Stimulated activated CD4-positive, alpha-beta T cell treated with anti-CD3 and anti-CD28 coated beads, Interleukin-12 subunit alpha, Interleukin-12 subunit beta, amount 100 ng/mL, for 24 hours (primary cell): ENCODE measurements at places on chromosomes 3 and 15.

DNA sequence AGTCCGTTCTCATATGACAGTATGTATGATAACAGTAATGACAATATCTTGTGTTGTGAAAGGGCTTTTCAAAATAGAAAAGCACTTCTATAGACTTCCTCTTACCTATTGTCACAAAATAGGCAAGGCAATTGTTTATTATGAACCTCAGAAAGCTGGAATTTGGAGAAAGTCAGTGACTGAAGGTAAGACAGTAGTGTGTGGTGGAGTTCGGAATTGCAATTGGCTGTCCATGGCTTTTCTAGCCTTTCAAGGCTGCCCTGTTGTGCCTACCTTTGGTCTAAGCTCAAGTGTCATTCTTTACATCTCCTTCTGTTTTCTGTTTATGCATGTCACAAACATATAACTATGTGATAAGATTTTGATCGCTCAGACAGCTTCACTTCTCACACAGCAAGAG, 219.3 kb upstream of the NR2E3 start:
- no peak for DNase-seq

- no peak for DNase-seq
Observed at GRCh38 chr3:56819016-56819809, 17.5 kb upstream of the ARHGEF3 start.

- DNase-seq = no peak
Observed at GRCh38 chr3:60325610-60326170, 925.6 kb downstream of the FHIT start.

DNA sequence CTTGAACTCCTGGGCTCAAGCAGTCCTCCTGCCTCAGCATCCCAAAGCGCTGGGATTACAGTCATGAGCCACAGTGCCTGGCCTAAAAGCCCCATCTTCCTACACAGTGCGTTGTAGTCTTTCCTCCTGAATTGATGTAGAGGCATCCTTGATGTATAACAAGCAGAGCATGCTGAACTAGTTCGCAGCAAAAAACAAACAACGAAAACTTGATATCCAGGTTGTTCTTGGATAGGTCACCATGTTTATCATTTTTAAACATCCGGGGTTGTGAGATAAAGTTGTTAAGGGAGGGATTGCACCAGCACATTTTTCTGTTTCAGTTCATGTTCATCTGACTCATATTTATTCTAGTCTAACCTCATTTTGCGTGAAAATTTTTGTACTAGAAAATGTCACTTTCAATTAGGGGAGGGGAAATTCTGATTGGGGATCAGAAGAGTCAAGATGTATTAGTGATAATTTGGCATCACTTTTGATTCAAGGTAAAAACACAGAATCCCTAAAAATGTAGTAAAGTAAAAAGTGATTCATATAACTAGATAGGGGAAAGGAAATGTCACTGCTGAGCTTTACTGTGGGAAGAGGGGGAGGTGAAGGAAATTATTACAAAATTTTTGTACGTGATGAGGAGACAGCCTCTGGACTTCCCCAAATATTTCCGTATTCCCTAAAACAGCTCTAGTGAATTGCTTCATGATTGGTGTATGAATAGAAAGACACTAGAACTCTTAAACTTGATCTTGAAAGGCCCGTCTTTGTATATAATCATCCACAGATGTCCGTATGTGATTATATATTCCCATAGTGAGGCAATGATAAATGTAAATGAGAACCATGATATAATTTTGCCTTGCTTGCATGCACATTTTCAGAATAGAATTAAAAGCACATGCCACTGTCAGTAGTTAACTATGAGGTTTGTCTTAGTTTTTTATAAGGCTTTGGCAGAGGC, 22.9 kb downstream of the RAB8B start:
- no peak for DNase-seq

GRCh38 chr3:50330330-50330729, 2.3 kb upstream of the TUSC2 start:
- no peak for DNase-seq

- no peak for DNase-seq
Observed at GRCh38 chr3:143201045-143201444, 81.5 kb downstream of the CHST2 start.

DNA sequence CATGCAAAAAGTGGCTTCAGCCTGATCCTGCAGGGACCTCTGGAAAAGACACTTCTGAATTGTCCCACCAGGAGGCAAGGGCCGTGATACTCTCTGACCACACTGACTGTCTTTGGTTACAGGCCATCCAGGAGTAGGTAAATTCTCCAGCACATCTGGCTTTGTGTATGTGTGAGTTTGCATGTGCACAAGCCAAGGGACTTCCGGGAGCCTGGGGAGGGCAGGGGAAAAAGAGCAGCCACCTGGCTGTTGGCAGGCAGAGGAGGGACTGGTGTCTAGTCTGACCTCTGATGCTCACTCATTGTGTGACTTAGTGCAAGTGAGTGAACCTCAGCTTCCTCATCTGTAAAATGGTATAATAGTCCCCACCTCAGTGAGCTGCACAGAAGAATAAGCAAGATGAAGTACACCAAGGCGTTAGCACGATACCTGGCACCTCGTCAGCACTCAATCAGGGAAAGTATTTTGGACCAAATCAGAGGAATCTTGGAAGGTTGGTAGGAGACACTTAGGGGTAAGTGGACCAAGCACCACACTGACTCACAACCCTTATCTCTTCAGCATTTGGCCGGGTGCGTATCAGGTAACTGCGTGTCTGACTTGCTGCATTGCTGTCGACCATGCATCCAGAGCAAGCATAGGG, 19.1 kb downstream of the KLHL6 start:
- no peak for DNase-seq

GRCh38 chr3:154971341-154971740, 108.8 kb upstream of the MME start:
- no peak for DNase-seq

GRCh38 chr3:113070681-113071113, 79.9 kb downstream of the GTPBP8 start:
- no peak for DNase-seq

- DNase-seq = no peak
Observed at GRCh38 chr3:139778682-139779233, 101.0 kb upstream of the NMNAT3 start.

DNA sequence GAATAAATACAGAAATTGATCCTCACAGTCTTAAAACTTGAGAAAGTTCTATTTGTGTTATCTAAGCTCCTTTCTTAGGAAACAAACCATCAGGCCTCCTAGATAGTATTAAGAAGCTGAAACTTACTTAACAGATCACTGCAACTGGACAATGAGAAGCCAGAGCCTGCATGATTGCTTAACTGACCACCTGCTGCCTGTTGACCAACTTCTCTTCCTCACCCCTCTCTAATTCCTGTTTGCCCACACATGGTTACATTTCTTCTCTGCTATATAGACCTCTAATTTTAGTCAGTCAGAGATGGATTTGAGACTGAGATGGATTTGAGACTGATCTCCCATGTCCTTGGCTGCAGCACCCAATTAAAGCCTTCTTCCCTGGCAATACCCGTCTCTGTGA, 13.5 kb downstream of the CCPG1 start:
- no peak for DNase-seq

DNA sequence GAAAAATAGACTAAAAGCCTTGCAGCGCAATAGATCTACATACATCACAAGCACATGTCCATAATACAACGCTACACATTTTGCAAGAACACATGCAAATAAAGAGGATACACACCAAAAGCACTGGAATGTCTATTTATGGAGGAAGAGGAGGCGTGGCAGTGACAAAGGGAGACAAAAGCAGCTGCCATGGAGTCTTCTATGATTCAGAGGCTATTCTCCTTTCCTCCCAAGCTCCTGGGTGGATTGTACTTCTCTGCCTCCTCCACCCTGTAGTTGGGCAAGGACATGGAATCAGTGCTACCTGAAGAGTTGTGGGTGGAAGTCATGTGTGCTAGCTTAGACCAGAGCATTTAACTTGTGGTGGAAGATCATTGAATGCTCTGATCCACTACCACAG, 57.9 kb upstream of the ABHD2 start:
- no peak for DNase-seq

DNA sequence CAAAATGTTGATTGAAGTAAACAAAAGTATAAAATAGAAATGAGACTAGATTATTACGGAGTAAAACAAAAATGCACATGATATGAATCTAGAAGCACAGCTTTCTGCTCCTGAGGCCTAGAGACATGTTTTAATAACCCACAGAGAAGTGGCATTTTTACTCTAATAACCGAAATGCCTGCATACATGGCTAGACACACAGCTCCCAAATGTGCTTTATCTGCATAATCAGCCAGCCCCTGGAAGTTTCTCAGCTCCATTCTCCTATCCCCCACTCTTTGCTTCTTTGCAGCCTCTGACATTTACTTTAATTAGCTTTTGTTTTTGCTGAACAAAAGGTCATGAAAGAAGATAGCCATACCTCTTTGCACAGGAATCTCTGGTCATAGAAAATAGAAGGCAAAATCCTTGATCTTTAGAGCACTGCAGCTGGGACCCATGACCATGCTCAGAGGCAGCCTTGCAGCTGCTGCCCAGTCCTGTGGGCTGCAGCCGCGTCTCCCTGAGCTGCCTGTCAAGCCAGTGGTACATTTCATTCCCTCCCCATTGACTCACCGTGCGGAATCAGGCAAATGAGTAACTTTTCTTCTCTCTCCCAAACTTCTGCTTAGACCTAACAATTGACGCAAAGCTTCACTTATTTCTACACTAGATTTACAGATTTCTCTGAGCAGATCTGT, at the start of gene VEPH1:
Gene VEPH1 (minus strand): TSS at position 501 of the 680 bp plus-strand sequence. CDS start 8,067 bp downstream, outside the sequence.
- no peak for DNase-seq

- no peak for DNase-seq
Observed at GRCh38 chr15:90560229-90560776, 30.6 kb downstream of the CRTC3 start.

DNA sequence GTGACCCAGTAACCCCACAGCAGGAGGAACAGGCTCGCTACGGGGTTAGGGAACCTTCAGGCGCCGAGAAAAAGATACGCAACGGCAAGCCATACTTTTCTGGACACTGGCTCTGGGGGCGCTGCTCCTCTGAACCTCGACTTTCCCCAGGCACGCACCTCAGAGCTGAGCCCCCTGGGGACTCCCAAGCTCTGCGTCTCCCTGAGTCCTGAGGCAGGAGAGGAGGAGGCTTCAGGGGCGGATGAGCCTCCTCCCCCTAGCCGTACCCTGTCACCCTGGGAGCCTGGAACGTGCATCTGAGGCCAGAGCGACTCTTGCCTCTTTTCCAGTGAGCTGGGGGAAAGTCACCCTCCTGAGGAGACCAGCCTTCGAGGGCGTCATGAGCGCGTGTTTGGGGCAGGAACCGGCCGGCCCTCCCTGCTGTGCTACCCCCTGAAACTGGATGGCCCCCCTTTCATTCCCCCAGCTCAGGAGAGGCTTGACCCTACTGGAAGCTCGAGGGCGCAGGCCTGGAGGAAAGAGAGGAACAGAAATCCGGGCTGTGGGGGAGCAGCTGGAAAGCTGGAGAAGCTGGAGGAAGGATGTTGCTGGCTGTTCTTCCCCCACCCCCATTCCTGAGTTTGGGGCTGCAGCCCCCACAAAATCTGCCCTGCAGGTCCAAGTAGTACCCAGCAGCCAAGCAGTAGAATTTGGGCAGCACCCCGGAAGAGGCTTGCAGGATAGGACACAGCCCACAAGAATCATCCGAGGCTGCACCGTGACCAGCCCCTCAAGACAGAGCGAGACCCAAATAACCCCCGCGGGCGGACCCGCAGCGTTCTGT, 25.1 kb upstream of the POLG start:
- DNase-seq = no peak

DNA sequence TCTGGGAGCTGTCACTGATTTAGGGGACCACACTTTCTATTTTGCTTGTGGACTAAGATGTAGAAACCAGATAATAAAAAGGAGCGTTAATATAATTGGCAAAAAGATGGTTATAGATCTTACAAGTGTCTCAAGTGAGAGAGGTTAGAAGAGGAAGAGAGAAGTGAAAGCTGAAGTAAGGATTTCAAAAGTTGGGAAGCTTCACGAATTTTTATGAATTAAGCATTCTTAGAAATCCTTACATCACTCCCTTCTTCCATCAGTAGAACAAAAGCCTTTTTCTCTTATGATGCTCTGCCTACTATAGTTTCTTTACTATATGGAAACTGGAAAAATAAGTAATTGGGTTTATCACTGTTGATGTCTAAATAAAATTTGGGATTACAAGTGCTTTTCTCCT, 146.5 kb downstream of the FNDC3B start:
- DNase-seq = no peak

GRCh38 chr15:70197318-70197944, 99.7 kb upstream of the TLE3 start:
- no peak for DNase-seq

- no peak for DNase-seq
Observed at GRCh38 chr3:191139736-191140135, 59.3 kb upstream of the OSTN start.

- DNase-seq = no peak
Observed at GRCh38 chr3:168467115-168467714, 371.5 kb upstream of the GOLIM4 start.

DNA sequence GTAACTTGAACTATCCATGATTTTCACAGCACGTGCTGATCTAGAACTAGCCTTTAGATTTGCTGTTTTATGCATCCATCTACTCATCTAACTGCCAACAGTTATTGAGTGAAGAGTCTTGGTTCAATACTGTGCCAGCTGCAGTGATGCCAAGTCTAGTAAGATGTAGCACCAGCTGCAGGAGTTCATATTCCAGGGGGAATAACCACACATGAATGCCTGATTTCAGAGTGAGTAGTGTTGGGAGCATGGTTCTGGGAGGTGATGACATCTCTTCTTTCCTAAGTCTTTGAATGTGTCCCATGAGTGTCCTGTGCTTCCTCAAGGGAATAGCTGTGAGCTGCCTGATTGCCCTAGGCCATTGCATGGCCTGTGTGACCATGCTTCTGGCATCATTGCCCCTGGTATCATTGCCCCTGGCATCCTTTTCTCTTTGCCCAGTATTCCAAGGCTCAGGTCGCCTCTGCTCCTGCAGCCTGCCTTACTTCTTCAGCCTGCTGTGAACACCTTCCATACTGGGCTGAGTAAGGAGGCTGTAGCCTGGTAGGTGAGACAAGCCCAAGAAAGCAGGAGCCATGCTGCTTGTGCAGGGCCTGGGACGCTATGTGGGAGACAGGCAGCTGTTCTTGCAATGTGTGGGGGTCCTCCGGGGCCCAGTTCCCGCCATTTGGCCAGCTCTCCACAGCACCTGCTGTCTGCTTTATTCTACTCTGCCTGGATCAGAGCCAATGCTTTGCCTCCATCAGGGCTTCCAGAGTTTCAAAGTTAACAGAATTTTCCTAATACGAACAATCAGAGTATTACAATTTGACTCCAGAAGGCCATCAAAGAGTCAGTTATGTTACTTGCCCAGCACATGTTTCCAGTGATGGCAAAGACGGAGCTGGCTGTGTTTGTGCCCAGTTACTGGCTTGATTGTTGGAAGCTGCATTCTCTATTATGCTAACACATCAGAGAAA, 73.2 kb downstream of the CLSTN2 start:
- no peak for DNase-seq

GRCh38 chr3:56133423-56133822, 334.8 kb downstream of the ERC2 start:
- DNase-seq = no peak

DNA sequence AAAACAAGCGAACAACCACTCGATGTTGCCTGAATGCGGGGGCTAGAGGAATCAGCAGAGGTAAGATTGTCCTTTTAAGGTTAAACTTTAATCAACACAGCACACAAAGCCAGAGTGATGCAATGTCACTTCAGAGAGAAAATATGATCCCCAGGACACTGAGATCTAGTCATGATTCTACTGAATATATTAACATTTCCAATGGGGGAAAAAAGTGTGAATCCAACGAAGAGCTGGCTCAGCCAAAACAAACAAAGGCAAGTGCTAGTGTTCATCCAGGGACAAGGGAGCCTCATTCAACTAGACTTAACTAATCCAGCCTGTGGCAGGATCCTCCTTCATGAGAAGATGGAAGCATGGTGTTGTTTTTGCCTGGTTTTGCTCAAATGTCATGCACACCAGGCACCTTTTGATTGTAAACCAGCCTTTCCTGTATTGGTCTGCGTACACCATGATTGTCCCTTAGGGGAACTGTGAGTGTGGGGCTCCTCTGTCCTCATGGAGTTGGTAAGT, 35.8 kb downstream of the SCG5 start:
- no peak for DNase-seq
